ENCODE measurements at places on chromosomes 4 and X.

DNA sequence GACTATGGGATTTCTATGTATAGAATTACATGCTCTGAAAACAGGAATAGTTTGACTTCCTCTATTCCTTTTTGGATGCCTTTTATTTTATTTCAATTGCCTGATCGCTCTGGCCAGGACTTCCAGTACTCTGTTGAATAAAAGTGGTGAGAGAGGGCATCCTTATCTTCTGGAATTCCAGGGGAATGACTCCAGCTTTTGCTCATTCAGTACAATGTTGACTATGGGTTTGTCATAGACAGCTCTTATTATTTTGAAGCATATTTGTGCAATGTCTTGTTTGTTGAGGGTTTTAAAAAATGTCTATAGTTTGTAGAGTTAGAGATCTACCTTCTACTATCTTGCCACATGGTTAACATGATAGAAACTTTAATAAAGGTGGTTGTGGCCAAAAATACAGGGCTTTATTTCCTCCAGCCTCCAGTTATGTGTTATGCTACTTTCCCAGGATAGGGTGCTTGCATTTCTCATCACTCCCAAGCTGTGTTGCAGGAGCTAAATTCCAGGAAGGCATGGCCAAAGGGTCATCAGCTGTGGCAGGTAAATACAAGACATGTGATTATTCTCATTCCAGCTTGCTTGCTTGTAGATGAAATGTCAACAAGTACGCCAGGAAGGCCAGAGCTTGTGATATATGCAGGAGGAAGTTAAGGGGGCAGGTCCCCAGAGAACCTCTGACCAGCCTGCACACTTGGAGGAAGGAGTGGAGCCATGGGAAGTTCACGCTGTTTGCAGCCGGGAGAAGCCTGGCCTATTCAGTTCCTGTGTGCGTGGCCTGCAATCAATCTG lies 142.4 kb upstream of the CPXCR1 start:
- DNase-seq, result no peak

GRCh38 chr4:172018358-172018757 lies 205.2 kb downstream of the GALNTL6 start:
- no peak for DNase-seq

DNA sequence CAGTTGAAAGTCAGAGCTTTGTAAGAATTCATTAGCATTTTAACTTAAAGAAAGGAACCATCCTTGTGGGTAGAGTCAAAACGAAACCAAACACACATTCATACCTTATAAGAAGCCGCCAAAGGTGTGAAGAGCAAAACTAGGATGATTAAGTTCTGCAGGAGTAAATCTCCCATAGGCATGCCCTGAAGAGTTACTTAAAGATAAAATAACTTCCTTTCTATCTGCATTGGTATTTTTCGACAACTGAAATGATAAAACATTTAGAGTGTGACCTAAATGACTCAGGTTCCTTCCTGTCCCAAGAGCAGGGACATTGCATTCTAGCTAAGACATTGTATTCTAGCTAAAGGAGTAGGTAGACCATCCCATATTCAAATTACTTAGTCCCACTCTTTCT lies 75.3 kb downstream of the BCOR start:
- no peak for DNase-seq

- no peak for DNase-seq
Measured at GRCh38 chr4:8218371-8219031, 19.4 kb downstream of the SH3TC1 start.

GRCh38 chr4:121100093-121100775 lies 27.9 kb upstream of the NDNF start:
- DNase-seq, result no peak

GRCh38 chr4:125507141-125507540 lies 192.4 kb downstream of the FAT4 start:
- no peak for DNase-seq

GRCh38 chr4:77147079-77147782 lies 9.8 kb upstream of the CCNG2 start:
- DNase-seq, result no peak

DNA sequence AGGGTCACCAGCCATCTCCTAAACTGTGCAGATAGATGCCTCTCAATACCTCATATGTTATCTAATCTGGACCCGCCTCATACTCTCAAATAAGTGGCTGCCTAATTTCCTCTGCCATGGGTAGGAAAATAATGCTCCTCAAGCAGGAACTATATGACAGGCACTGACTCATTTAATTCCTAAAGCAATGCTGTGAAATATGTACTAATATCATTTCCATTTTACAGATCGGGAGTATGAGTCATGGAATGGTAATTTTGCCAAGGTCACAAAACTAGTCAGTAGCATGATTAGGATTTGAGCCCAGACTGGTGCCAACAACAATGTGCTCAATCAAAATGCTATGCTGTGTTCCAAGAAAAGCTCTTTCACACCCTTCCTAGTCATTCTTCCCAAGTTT lies 3.0 kb upstream of the NXT2 start:
- no peak for DNase-seq

DNA sequence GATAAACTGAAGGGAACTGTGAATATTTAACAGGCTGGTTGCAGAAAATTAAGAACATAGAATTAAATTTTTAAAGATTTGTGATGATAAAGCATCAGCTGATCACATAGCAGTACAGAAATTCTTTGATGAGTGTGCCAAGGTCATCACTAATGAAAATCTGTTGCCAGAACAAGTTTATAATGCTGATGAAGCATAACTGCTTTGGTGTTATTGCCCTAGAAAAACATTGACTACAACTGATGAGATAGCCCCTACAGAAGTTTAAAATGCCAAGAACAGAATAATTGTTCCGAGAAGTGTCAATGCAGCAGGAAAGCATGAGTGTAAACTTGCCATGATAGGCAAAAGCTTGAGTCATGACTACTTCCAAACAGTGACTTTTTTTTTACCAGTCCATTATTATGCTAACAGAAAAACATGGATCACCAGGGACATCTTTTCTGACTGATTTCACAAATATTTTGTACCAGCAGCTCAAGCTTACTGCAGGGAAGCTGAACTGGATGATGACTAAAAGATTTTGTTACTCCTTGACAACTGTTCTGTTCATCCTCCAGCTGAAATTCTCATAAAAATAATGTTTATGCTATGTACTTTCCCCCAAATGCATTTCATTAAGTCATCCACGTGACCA lies 1136.6 kb downstream of the FAT4 start:
- DNase-seq, result no peak

- no peak for DNase-seq
Measured at GRCh38 chr4:28354880-28355656, 1494.4 kb downstream of the STIM2 start.

Measured in frontal cortex (tissue), 4 donors.